ENCODE measurements at places on chromosomes 2 and 18.

DNA sequence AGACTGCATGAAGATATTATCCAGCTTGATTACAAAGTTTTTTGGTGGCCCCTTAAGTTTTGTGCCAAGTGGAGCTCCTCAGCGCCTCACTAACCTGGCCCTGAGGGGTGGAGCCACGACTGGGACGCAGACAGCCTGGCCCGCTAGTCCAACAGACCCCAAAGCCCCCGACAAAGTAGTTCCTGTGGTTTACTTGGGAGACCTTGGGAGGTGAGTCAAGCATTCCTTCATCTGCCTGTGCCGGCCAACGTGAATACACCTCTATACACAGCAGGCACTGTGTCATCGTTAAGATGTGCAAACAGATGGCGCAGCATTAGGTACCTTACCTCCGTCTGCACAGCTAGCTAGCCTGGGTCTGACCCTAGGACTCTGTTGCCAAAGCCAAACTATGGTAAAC is 55.0 kb upstream of the LAMA1 start:
- DNase-seq: no peak

DNA sequence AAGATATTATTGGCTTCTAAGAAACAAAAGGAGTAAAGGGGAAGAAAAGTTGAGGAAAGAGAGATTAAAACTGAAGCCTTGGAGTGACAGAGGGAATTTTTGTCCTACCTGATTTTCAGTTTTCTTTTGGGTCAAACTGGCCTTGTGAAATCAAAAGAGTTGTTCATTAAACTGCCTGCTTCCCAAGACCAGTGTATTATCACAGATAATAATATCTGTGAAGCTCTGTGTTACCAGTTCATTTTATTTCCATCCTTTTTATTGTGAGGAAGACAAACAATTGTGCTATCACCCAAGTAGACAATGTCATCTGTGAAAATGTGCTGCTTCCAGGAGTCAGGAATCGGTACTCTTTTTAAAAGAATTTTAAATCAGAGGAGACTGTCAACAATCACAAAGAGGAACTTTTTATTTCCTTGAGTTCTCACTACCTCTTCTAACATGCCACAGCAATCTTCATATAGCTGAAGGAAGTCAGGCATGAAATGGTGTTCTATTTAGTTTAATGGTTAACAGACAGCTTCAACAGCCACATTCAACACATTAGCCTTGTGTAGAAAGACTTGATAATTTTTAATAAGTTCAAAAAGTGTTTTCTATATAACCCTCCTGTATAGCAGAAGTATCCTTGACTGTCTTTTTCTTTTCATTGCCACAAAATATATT is 554.8 kb downstream of the PIK3C3 start:
- DNase-seq: no peak

- DNase-seq: peak; percentile 54
Observed at GRCh38 chr2:28224648-28225472, 167.8 kb upstream of the FOSL2 start.

DNA sequence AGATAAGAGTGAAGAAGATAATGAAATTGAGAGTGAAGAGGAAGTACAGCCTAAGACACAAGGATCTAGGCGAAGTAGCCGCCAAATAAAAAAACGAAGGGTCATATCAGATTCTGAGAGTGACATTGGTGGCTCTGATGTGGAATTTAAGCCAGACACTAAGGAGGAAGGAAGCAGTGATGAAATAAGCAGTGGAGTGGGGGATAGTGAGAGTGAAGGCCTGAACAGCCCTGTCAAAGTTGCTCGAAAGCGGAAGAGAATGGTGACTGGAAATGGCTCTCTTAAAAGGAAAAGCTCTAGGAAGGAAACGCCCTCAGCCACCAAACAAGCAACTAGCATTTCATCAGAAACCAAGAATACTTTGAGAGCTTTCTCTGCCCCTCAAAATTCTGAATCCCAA is 15.7 kb downstream of the MSH6 start:
- DNase-seq: no peak

DNA sequence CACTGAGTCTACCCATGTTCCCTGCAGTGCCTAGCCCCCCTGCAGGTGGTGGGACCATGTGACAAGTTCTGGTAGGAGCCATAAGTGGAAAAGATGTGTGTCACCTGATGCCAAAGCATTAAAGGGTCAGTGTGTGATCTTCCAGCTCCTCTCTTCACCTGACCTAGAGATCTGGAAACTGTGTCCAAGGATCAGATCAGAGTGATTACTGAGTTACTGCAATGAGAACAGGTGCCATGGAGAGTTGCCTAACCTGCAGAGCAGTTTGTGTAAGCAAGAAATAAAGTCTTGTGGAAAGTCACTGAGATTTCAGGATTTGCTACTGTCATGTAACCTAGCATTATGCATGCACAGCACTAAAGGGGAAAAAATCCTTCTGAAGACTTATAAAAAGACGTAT is 90.6 kb downstream of the ACVR1C start:
- DNase-seq: no peak
